ENCODE measurements at places on chromosomes 5 and 9. TPM values are rescaled to one million over a fixed set of nuclear protein-coding genes. Genes with fewer than 3 reads are reported as not detected.

NREP gene
- 395 TPM for polyA plus RNA-seq

DNA sequence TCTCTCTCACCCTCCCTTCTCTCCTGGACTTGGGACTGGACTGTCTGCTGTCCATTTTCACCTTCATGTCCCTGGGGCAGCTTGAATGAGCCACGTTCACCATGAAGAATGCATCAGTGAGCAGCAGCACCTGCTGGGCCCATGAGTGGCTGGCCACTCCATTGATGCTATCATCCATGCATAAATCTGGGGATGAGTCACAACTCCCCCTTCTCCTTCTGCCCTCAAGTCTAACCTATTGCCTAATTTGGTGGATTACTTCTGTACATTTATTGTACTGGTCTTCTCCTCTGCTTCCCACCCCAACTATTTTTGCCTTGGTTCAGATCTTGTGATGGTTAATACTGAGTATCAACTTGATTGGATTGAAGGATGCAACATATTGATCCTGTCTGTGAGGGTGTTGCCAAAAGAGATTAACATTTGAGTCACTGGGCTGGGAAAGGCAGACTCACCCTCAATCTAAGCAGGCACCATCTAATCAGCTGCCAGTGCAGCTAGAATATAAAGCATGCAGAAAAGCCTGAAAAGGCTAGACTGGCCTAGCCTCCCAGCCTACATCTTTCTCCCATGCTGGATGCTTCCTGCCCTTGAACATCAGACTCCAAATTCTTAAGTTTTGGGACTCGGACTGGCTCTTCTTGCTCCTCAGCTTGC is 46.7 kb downstream of the GDNF start:
- no peak for DNase-seq

DNA sequence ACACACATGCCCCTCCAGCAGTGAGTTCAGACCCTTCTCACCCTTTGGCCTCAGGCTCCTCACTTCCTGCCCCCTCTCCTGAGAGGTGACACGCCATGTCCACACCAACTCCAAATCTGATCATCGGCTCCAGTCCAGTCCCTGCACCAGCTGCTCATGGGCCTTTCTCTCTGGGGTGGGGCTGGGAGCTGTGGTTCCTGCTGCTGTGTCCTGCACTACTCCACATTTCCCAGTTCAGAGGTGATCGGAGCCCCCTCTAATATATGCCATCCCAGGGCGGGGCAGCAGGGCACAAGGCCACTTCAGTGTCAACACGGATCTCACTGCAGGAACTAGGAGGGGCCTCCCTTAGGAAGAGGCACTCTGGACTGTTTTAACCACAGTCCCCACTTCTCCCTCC is 91.5 kb downstream of the ADAMTS2 start:
- no peak for DNase-seq

GRCh38 chr9:40927851-40928802 is 200.4 kb downstream of the FOXD4L6 start:
- no peak for DNase-seq

DNA sequence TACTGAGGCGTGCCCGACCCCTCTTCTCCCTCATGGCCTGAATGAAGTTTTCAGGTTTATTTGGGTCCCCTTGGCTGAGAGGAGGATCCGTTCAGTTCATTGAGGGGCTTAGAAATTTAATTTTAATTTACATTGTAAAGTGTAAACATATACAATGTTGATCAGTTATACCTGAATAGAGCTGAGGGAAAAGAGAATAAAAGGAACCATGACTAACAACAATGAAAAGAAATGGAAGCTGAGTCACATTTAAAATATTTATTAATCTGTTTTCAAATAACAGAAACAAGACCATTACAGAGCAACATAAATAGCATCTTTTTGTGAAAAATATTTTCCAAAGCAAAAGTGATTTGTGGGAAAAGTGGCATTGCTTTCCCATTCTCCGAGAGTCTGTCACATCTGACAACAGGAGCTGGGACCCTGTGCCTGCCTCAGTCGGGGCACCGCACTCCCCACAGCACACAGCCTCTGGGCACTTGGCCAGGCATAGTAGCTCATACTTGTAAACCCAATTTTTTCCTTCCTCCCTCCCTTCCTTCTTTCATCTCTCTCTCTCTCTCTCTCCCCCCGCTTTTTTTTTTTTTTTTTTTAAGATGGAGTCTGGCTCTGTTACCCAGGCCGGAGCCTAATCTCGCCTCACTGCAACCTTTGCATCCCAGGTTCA is 28.7 kb downstream of the PROP1 start:
- no peak for DNase-seq

DNA sequence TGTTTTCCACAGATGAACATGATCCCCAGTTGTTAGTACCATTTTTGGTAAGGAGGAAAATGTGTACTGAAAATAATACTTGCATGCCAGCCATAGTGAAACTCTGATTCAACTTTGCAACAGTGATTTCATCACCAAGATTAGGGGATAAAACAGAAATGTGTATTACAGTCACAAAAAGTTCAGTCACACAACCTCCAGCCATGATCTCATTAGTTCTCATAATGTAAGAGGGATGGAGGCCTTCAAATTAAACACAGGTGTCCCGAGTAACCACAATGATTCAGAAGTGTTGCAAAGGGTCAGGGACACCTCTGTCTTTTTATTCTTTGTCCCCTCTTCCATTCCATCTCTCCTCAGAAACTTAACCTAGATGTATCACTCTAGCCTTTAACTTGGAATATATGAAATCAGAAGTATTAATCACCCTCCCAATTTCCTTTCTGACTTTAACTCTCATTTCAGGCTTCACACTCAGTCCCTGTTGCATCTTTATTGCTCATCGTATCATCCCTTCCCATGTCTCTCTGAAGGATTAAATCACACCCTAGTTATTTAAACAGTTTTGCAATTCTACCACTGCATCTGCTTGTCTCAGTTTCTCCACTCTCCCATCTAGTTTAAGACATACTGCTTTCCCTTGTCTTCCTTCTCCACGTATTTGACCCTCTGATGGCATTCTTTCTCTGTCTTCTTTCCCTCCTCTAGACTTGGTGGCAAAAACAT is 291.2 kb downstream of the ADAMTS6 start:
- DNase-seq, result no peak

DNA sequence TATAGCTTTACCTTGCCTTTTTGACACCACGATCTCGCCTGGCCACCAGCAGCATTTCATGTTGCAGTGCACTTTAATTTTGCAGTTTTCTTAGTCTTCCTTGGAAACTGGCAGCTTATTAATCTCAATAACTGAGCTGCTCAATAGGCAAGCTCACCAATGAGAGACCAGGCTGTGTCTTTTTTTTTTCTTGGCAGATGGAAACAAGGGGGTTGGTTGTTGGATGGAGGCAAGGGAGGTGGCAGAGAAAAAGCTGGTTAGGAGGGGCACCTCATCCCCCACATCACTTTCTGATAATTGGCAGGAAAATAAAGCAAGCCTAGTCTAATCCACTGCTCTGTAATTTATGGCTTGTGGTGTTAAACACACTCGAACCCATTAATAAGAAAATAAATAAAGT is 324.5 kb upstream of the WWC1 start:
- DNase-seq, result no peak

ADAMTSL1 gene
- polyA plus RNA-seq, result not detected

ARHGEF37 gene
- polyA plus RNA-seq, result 2.7 TPM

DNA sequence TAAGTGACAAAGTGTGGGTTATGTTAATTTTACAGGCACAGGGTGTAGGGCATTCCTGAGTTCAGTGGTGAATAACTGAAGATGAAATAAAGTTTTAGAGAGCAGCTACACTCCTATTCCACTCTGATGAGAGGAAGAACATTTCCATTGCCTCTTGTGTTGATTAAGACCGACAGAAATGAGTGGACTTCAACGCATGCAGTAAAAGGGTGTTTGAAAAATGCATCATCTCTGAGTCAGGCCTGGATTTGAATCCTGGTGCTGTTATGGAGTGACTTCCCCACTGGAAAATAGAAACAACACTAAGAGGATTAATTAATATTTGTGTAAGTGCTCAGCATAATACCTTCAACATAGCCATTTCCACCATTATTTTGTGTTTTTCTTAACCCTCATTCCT is 86.3 kb downstream of the PRR16 start:
- no peak for DNase-seq

- no peak for DNase-seq
Observed at GRCh38 chr9:115157245-115157674, 39.3 kb upstream of the TNC start.

IL4 gene
- not detected for polyA plus RNA-seq

DNA sequence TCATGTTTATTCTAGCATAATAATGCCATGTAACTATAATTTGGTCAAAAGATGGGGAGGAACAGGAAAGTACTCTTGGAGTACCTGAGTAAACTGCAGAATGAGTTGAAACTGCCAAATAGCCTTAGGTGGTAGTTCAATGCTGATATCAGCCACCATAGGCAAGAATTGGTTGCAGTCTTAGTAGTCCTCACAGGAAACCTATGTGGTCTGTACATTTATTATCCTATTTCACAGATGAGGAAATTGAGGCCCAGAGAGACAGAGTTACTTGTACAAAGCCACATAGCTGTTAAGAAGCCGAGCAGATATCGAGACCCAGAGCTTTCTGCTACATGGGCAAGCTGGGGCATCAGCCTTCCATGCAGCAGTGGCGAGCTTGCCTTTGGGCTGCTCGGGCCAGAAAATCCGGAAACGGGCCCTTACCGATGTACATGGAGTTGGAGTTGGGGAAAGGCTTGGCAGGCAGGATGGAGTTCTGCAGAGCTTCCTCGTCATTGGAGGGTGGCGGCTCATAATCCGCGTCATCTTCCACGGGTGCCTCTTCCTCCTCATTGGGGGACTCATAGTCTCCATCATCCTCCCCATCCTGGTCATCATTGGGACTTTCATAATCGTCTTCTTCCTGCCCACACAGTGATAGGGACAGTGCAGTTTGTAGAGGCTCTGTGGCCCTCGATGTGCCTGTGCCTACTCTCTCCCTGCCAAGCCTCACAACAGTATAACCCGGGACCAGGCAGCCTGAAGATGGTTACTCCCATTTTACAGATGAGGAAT is 27.1 kb downstream of the LCP2 start:
- no peak for DNase-seq

DNA sequence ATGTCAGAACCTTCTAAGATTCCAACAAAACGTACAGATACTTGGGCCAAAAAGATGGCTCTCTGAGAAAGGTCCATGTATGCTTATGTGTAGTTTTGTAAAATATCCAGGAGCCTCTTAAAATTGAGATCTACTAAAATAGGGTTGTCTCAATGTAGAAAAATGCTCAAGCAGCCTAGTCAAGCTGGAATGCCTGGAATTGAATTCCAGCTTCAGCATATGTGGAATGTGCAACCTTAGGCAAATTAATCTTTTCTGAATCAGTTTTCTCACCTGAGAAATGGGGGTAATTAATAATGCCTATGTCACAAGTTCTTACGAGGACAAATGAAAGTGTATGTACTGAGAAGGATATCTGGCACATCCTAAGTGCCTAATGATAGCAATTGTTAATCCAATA is 662.4 kb downstream of the DTWD2 start:
- DNase-seq, result no peak

GRCh38 chr5:179111267-179112207 is 51.4 kb downstream of the ZNF354C start:
- no peak for DNase-seq

DNA sequence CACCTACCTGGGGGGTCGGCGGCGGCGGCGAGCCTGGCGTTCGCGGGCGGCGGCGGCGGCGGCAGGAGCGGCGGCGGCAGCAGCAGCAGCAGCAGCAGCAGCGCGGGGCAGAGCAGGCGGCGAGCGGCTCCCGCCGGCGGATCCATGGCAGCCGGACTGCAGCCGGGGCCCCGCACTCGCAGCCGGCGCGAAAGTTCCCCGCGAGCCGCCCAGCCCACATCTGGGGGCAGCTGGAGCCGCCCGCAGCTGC is 153 bp downstream of the ADAMTS2 start:
- no peak for DNase-seq

LIX1 gene
- 5.4 TPM for polyA plus RNA-seq

ELP1 gene
- 32.8 TPM for polyA plus RNA-seq

GRCh38 chr5:38576442-38576841 is 20.0 kb upstream of the LIFR start:
- peak; percentile 21 for DNase-seq

- DNase-seq, result no peak
Observed at GRCh38 chr9:26292943-26293342, 599.7 kb downstream of the CAAP1 start.

- DNase-seq, result no peak
Observed at GRCh38 chr9:91546574-91546973, 122.9 kb upstream of the NFIL3 start.

GGTA1 gene
- polyA plus RNA-seq, result 9.6 TPM

GRCh38 chr5:120936652-120937051 is 472.6 kb downstream of the PRR16 start:
- DNase-seq, result no peak

GRCh38 chr5:167639273-167639672 is 652.2 kb upstream of the WWC1 start:
- no peak for DNase-seq

GRCh38 chr9:94922691-94923107 is 196.2 kb downstream of the AOPEP start:
- no peak for DNase-seq

SERF1A gene
- polyA plus RNA-seq, result 13.0 TPM

- DNase-seq, result no peak
Observed at GRCh38 chr5:34736445-34737115, 80.5 kb downstream of the RAI14 start.

MCTP1 gene
- 6.1 TPM for polyA plus RNA-seq

- peak; percentile 46 for DNase-seq
Observed at GRCh38 chr5:33272288-33272687, 168.5 kb upstream of the TARS1 start.

KYAT1 gene
- polyA plus RNA-seq, result 4.2 TPM

GRCh38 chr5:174159327-174160114 is 114.0 kb downstream of the NSG2 start:
- no peak for DNase-seq

GRCh38 chr5:135823881-135824280 is 10.6 kb upstream of the SLC25A48 start:
- DNase-seq, result no peak

DNA sequence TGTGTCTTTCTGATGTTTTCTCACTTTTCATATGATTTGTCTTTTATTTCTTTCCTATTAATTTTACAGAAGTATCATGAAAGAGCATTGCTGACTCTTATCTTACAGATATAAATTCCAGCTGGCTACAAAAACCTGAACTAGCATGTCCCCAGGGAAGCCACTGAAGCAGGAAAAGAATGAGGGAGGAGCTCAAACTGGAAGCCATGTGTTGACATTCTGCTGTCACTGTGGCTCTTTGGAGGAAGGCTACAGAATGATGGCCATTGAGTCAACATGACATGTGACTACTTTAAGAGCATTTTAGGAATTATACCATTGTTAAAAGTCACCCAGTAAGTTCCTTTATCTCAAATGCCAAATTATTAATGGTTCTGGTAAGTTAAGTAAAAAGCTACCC is 638.3 kb upstream of the DMAC1 start:
- no peak for DNase-seq

- no peak for DNase-seq
Observed at GRCh38 chr9:138078846-138079245, 201.3 kb downstream of the CACNA1B start.
